ENCODE measurements at places on chromosomes 2 and 18.

- DNase-seq: no peak
These were observed 95.3 kb upstream of the FAM136A start for GRCh38 chr2:70397186-70397585.

DNA sequence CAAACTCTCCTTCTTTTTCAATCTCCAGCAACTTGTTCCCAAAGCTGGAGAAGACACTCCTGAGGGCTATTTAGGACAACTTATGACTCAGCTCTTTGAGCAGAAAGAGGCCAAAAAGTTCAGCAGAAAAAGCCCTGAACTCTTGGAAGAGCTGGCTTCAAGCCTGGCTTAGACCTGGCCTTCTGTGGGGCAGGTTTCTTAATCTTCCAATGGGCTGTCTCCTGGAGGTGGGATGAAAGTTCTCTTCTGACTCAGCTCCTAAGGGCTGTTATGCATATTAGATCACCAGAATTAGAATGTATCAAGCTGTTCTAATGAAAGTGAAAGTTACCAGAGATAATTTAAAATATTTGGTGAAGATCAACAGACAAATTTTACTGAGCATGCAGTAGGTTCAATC is 129.4 kb downstream of the RAD51AP2 start:
- no peak for DNase-seq

DNA sequence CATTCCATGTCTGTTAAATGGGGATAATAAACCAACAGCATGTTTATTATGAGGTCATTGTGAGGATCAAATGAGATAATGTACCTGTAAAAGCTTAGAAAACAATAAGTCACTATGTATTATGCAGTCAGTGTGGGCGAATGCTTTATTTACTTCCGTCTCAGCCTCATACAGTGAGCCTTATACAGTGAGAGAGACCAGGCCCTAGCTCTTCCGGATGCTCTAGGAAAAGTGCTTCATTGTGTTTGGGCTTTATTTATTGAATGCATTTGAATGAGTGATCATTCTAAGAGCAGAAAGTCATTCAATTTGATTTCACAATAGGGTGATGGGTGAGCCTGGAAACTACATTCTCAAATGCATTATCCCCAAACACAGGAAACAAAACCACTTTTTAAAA is 603.9 kb upstream of the FANCL start:
- DNase-seq: no peak

GRCh38 chr2:29372185-29372584 is 257.0 kb downstream of the CLIP4 start:
- DNase-seq: no peak

GRCh38 chr2:71291398-71291797 is 40.2 kb upstream of the ZNF638 start:
- no peak for DNase-seq

- DNase-seq: no peak
These were observed 173.3 kb upstream of the ZFP36L2 start for GRCh38 chr2:43399515-43400264.

DNA sequence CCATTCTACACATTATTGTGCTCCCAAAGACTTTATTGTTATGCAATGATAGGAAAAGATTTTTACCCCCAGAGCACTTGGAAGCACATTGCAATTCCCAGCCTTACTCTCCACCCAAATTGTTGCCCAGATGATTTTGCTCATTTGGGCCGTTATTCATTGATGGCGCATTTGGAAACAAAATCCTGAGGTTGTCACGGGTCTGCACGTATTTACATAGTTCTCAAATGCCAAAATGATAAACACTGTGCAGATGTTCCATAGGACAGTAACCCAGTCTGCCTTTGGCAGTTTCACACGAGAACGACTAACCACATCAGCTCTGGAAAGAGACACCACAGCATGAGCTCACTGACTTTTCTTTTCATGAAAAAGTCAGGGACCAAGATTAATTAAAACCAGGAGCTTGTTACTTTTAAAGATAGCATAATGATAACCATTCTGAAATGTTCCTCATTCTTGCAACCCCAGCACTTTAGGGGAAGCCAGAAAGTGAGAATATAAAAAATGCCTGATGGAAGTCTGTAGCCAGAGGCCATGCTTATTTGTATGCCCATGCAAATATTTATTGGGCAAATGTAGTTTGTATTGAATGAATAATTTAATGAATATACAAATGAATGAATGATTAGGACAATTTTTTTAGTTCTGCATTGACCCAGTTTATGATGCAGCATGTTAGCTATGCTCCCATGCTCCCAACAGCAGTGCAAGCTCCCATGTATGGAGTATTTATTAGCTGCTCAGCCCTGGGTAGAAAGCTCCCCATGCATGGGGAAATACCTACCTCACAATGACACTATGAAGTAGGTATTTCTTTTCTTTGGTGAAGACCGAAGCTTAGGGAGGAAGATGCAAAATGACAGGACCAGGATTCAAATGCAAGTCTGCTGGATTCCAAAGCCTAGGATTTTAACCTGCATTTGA is 84.6 kb downstream of the MAIP1 start:
- no peak for DNase-seq

- no peak for DNase-seq
These were observed 23.2 kb downstream of the KIF1A start for GRCh38 chr2:240796543-240797499.

DNA sequence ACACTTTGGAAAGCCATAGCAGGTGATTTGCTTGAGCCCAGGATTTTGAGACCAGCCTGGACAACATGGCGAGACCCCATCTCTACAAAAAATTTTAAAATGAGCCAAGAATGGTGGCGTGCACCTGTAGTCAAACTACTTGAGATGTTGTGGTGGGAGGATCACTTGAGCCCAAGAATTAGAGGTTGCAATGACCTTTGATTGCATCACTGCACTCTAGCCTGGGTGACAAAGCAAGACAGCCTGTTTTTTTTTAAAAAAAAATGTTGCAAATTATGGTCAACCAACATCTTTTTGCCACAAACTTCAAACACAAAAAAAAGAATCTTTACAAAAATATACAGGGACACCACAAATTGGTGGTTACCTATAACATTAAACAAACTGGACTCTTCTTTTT is 40.3 kb downstream of the MEX3C start:
- DNase-seq: no peak

GRCh38 chr2:27448381-27448780 is 6.2 kb downstream of the KRTCAP3 start:
- DNase-seq: no peak

- no peak for DNase-seq
These were observed 9.2 kb upstream of the DNAH7 start for GRCh38 chr2:196077821-196078220.

- peak; percentile 21 for DNase-seq
These were observed 205.1 kb downstream of the ARL4C start for GRCh38 chr2:234291765-234292204.

- DNase-seq: no peak
These were observed 217.0 kb downstream of the CD226 start for GRCh38 chr18:69730664-69731063.

- no peak for DNase-seq
These were observed 92.0 kb downstream of the ACTR2 start for GRCh38 chr2:65319674-65320041.

DNA sequence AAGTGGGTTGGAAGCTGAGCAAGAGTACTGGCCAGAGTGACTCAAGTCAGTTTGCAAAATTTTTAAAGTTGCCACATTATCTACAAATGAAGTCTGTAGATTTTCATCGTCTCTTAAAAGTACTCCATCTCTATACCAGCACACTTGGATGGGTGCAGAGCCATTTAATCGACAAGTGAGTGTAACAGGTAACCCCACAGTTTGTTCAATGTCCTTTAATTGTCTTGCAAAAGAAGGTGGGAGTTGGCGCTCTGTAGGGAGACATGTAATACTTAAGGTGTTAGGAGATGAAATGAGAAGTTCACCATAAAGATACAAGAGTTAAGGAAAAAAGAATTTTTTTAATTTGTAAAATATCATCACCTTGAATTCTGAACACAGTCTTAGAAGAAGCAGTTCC is 84.9 kb downstream of the TTN start:
- no peak for DNase-seq

GRCh38 chr2:692767-693166 is 15.6 kb upstream of the TMEM18 start:
- no peak for DNase-seq

DNA sequence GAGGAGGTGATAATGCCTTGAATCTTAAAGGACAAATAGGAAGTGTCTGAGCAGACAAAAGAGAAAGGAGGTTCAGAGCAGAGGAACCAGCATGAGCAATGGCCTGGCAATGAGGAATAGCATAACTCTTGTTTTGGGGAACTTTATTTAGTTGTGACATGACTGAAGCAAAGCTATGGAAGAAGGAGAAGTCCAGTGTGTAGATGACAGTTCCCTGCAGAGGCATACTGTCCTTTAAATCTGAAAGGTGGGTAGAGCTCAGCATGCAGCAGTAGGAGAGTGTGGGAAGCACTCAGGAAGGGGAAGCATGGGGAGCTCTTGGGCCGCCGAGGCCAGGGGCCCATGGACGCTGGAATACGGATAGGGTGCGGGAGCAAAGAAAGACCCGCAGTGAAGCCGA is 173.8 kb downstream of the SEPTIN10 start:
- DNase-seq: no peak
